Naive thymus-derived CD8-positive, alpha-beta T cell (primary cell): ENCODE measurements at places on chromosomes 7 and 10. TPM values are rescaled to one million over a fixed set of nuclear protein-coding genes. Genes with fewer than 3 reads are reported as not detected.

DNA sequence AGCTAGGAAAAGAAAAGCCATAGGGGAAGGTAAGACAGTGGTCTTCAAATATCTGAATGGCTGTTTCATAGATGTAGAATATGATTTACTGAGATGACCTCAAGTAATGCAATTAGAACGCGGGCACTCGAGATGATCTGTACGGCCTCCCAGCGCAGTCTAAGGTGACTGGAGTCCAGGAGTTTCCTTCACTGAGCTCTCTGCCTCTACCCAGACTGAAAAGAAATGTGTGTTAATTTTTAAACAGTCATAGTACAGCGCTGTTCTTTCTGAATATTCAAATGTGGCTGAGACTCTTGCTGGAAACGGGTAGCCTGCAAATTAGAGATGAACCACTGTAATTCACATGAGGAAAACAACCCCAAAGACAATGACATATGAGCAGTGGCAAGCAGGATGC lies 562.4 kb upstream of the AUTS2 start:
- H3K27ac ChIP-seq: no peak overlapping the region
- DNase-seq: no peak
- no peaks in the 10 kb centered on the region for H3K4me1 ChIP-seq
- no peaks in the 10 kb centered on the region for H3K36me3 ChIP-seq

DNA sequence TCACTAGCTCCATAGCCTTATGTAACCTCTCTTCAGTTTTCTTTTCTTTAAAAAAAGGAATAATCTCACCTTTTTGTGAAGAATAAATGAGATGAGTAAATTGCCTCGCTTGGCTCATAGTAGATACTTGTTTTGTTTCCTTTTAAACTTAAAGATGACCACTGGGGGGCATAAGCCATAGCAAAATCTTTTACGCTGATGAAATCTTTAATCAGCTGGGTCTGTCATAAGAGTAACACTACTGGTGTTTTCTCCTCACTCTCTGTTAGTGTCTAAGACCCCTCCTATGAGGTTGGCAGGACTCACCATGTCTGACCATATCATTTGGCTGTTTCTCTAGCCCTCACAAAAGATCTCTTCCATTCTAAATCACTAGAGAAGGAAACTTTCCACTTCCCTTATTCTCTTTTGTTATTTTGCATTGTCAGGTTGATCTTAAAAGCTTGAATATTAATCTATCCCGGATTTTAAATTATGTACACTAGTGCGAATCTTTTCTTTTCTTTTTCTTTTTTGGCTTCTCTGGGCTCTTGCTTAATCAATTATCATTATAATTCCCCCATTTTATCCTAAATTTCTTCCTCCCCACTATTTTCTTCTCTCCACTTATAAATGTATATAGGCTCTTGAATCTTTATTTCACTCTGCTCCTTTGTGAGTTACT lies 12.5 kb downstream of the STAG3 start:
- H3K27me3 ChIP-seq: no peaks in the 10 kb centered on the region
- H3K36me3 ChIP-seq: no peaks in the 10 kb centered on the region
- peaks cover 36% of the 10 kb centered on the region for H3K4me1 ChIP-seq
- peak overlapping the region; percentile 87 for H3K27ac ChIP-seq
- peak; percentile 65 for DNase-seq

The MOGAT3 gene
- not detected for total RNA-seq

The UNC5B gene
- not detected for total RNA-seq

- H3K4me1 ChIP-seq: peaks cover 2% of the 10 kb centered on the region
- peaks cover 6% of the 10 kb centered on the region for H3K27me3 ChIP-seq
- no peak overlapping the region for H3K4me3 ChIP-seq
- no peak overlapping the region for H3K27ac ChIP-seq
- DNase-seq: no peak
Measured at GRCh38 chr7:98815313-98815712, 54.5 kb downstream of the TMEM130 start.

- no peak overlapping the region for H3K27ac ChIP-seq
- no peaks in the 10 kb centered on the region for H3K36me3 ChIP-seq
- H3K4me1 ChIP-seq: peaks cover 1% of the 10 kb centered on the region
Measured at GRCh38 chr10:33303988-33304387, 30.5 kb downstream of the NRP1 start.

- H3K4me3 ChIP-seq: no peak overlapping the region
- H3K27me3 ChIP-seq: peaks cover 6% of the 10 kb centered on the region
- H3K4me1 ChIP-seq: peaks cover 3% of the 10 kb centered on the region
- no peak for DNase-seq
Measured at GRCh38 chr7:112162142-112162766, 43.9 kb downstream of the DOCK4 start.

DNA sequence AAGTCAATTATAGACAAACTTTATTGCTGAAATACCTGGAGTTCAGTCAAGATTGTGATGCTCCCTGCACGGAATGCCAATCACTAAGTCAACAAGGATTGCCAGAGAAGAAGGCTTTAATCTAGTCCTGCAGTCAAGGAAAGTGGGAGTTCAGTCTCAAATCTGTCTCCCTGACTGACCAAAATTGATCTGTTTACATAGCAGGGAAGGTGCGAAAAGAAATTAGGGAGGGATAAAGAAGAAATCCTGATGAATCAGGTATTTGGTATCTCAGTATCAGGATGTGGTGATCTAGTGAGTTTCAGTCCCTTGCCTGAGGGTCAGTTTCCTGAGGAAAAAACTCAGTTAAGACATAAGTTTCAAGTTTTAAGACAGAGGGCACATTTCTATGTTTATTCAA lies 2.1 kb upstream of the AKR1D1 start:
- no peak overlapping the region for H3K4me3 ChIP-seq
- H3K36me3 ChIP-seq: no peaks in the 10 kb centered on the region
- H3K27me3 ChIP-seq: peaks cover 7% of the 10 kb centered on the region
- H3K27ac ChIP-seq: no peak overlapping the region
- H3K4me1 ChIP-seq: no peaks in the 10 kb centered on the region
- no peak for DNase-seq

DNA sequence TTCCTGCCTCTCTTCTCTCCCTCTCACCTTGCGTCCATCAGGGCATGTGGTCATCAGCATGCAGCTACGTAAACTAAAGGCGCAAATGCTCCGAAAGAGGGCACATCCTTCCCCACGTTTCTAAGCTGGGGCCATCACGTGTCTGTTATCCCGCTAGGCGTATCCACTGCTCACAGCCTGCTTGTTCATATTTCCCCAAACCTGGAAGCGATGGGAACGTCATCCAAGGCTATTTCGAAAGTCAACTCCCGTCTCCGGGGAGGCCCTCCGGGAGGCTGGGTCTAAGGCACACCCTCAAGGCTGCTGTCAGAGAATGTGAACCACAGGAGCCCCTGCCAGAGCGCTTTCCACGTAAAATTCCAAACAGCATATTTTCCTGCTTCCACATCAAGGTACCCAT lies 199.2 kb downstream of the DIP2C start:
- peaks cover 10% of the 10 kb centered on the region for H3K4me1 ChIP-seq
- no peak for DNase-seq
- no peak overlapping the region for H3K4me3 ChIP-seq
- H3K36me3 ChIP-seq: no peaks in the 10 kb centered on the region
- no peaks in the 10 kb centered on the region for H3K27me3 ChIP-seq

- no peak overlapping the region for H3K27ac ChIP-seq
- H3K36me3 ChIP-seq: peaks cover 4% of the 10 kb centered on the region
- H3K4me1 ChIP-seq: peaks cover 2% of the 10 kb centered on the region
- no peak overlapping the region for H3K4me3 ChIP-seq
Measured at GRCh38 chr7:30604901-30605300, 10.2 kb downstream of the GARS1 start.

DNA sequence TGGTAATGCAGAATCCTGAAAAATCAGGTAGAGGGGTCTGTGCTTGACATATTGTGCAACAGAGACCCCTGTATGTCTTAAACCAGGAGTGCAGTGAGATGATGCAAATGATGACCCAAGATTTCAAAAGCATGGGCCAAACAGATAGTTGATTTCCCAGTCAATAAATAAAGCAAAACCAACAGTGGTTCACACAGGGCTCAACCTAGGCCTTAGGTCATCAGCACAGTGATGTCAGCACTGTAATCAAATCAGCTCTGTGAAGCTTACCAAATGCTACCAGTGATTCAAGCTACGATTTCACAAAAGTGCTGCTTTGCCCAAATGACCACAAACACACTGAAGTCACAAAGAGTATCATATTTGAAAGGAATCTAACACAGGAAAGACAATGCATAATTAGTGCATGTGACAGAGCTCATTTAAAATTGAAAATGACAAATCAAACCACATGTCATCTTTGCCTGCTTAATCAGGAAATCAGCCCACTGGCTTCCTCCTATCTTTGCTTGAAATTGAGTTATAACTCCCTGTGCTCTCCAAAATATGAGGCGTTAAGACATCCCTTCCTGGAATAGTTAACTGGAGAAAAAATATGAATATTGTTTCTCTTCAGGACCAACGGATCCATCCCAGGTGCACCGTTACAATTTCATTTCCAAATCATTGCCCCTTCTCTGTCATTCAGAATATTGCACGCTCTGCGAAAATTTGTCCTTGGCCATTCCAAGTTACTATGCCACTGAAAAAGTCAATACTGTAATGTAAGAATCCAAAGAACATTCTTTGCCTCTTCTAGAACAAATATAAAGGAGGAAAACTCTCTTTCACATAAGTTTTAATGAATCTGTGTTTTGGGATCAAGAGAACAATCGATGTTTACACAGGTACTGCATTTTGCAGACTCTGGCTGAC lies 41.9 kb upstream of the ASL start:
- H3K4me3 ChIP-seq: no peak overlapping the region
- H3K4me1 ChIP-seq: no peaks in the 10 kb centered on the region
- no peaks in the 10 kb centered on the region for H3K36me3 ChIP-seq
- H3K27me3 ChIP-seq: no peaks in the 10 kb centered on the region
- DNase-seq: no peak

- DNase-seq: no peak
- H3K4me3 ChIP-seq: no peak overlapping the region
- peaks cover 34% of the 10 kb centered on the region for H3K27me3 ChIP-seq
- peaks cover 23% of the 10 kb centered on the region for H3K4me1 ChIP-seq
- no peak overlapping the region for H3K27ac ChIP-seq
Measured at GRCh38 chr7:129777195-129777844, 165.8 kb downstream of the NRF1 start.

The OGA gene
- total RNA-seq: 406 TPM

DNA sequence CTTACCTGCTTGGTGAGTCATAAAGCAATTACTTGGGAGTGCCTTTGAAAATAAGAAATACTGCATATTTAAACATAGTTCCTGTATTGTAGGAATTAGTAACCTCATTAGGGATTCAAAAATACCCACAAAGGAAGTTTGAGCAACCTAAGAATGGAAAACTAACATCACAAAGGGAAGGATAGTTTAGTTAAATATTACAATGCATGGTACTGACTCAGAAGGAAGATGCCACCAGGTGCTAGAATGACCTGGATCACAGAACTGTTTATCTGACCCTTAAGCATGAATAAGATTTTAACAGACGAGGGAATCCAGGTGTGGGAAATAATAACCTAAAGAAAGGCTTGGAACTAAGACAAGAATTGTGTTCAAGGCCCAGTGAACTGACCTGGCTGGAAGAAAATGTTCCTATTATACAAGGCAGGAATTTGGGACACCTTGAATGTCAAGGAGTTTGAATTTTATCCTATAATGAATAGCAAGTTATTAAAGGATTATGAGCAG lies 106.4 kb downstream of the GSAP start:
- no peak overlapping the region for H3K4me3 ChIP-seq
- H3K36me3 ChIP-seq: peaks cover 28% of the 10 kb centered on the region
- no peak for DNase-seq
- H3K27ac ChIP-seq: no peak overlapping the region
- peaks cover 2% of the 10 kb centered on the region for H3K4me1 ChIP-seq

The INSYN2A gene
- total RNA-seq: not detected

DNA sequence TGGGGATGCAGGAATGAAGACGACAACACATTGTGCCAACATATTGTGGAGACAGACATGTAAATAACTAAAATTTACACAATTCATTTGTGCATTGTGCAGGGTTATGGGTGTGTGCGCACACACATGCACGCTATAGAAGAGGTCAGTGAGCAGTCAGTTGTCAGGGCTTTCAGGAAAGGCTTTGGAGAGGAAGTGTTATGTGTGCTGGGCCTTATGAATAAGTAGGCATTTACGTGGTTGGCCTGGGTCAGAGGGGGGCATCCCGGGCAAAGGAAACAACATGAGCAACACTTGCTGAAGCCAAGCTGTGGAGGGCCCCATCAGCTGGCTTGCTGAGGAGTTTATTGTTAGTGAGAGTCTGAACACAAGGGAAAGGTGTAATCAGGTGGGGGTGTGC lies 4.1 kb downstream of the PRXL2A start:
- no peak overlapping the region for H3K27ac ChIP-seq
- peaks cover 33% of the 10 kb centered on the region for H3K4me1 ChIP-seq
- no peak for DNase-seq
- H3K27me3 ChIP-seq: no peaks in the 10 kb centered on the region
- H3K4me3 ChIP-seq: no peak overlapping the region

GRCh38 chr7:20514364-20514763 lies 101.1 kb upstream of the ABCB5 start:
- H3K36me3 ChIP-seq: no peaks in the 10 kb centered on the region
- H3K27ac ChIP-seq: no peak overlapping the region
- H3K27me3 ChIP-seq: no peaks in the 10 kb centered on the region
- DNase-seq: no peak
- H3K4me3 ChIP-seq: no peak overlapping the region

DNA sequence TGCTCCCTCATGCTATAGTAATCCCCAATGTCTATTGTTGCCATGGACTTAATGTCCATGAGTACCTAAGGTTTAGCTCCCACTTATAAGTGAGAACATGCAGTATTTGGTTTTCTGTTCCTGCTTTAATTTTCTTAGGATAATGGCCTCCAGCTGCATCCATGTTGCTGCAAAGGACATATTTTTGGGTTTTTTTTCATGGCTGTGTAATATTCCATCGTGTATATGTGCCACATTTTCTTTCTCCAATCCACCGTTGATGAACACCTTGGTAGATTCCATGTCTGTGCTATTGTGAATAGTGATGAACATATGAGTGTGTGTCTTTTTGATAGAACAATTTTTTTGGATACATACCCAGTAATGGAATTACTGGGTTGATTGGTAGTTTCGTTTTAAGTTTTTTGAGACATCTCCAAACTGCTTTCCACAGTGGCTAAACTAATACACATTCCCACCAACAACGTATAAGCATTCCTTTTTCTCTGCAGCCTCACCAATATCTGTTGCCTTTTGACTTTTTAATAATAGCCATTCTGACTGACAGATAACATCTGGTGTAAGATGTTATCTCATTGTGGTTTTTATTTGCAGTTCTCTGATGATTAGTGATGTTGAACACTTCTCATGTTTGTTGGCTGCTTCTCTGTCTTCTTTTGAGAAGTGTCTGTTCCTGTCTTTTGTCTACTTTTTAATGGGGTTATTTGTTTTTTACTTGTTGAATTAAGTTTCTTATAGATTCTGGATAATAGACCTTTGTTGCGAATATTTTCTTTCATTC lies 68.8 kb upstream of the IFRD1 start:
- no peak overlapping the region for H3K4me3 ChIP-seq
- H3K27ac ChIP-seq: no peak overlapping the region
- no peaks in the 10 kb centered on the region for H3K27me3 ChIP-seq
- H3K36me3 ChIP-seq: no peaks in the 10 kb centered on the region
